ENCODE measurements at places on chromosomes 12 and 14.

- DNase-seq, result peak; percentile 36
Measured at GRCh38 chr12:121712461-121713256, at the start of gene TMEM120B. Gene TMEM120B (plus strand): TSS chr12:121712752. CDS start chr12:121712896, 144 bp downstream.

DNA sequence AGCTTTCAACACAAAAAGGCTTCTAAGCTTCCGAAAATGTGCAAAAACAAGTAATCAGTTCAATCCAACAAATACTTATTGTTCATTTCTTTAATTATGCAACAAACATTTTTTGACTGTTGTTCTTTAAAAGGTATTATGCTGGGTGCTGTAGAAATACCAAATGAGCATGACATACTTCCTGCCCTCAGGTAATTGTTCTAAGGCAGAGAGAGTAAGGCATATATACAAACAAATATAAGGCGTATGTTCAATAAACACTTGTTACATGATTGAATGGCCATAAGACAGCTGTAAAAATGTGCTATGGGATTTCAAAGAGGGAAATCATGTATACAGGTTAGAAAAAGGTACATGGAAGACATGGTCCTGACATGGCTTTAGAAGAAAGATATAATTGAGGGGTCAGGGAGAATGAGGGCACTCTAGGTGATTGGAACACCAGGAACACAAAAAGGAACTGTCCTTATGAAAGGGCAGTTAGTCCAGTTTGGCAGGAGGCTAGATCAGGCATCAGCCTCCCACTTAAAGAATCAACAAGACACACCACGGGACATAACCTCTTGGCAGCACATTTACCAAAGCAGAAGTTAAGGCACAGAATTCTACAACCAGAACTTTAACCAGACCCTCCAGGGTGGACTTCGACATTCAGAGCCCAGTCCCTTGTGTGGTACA, 135.8 kb upstream of the SCAF11 start:
- DNase-seq, result no peak

- DNase-seq, result no peak
Measured at GRCh38 chr14:71563492-71564153, 368.6 kb upstream of the RGS6 start.

- DNase-seq, result no peak
Measured at GRCh38 chr12:101459642-101460346, 15.3 kb upstream of the SPIC start.

DNA sequence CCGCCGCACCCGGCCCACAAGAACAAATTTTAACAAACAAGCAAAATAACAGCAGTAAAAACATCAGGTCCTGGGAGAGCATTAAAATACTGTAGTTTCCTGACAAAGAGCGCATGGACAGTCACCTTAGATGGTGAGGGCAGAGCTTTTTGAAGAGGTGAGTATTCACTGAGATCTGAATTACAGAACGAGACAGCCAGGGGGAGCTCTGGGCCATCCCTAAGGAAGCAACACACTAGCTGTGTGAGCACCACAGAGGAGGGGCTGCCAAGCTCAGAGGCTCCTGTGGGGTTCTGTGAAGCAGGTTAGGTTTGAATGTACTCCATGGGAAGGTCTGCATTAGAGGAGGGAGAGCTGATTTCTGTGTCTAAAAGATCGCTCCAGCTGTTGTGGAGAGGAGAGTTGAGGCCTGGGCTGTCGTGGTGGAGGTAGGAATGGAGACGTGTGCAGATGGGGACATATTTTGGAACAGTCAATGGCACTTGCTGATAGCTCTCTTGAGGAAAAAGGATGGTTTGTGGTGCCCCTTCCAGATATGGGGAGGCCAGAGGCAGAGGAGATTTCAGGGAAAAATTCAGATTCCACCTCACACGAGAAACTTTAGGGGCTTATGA, 72.9 kb downstream of the TRAFD1 start:
- no peak for DNase-seq

- DNase-seq, result no peak
Measured at GRCh38 chr12:69837191-69837590, 12.2 kb downstream of the MYRFL start.

DNA sequence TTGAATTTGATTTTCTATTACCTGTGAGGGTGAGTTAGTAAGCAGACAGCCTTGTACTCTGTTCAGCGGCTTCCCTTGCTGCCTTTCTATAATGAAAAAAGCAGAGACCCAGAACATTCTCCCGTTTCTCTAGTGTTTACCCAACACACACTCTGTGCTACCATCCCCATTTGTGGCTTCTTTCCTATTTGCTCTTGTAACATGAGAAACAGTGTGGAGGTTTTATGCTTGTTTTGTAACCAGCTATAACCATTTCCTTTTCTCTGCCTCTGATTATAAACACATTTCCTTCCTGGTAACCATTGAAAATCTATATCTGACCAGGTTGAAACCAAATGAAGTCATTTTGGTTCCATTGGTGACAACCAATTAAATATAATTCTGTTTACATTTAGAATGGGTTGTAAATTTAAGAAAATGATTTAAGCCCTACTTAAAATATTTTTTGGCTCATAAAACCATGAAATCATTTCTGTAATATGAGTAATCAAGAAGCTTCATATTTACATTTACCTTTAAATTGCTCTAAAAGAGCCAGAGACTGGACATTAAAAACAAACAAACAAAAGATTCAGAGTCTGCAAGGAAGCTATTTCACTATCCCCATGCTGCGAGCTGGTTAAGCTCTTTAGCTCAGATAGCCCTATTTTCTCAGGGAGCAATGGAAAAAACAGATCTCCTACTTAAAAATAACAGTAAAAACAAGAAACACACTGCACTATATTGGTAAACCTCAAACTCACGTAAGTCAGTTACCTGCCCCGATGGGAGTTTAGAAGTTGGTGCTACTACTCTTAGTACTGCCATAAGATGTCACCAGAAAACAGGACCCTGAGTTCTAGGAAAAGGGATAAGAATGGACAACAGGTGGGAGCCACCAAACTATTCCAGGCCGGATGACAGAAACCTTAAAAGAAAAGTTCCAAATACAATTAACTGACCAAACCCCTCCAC, 206.5 kb upstream of the EEA1 start:
- DNase-seq, result peak; percentile 45

DNA sequence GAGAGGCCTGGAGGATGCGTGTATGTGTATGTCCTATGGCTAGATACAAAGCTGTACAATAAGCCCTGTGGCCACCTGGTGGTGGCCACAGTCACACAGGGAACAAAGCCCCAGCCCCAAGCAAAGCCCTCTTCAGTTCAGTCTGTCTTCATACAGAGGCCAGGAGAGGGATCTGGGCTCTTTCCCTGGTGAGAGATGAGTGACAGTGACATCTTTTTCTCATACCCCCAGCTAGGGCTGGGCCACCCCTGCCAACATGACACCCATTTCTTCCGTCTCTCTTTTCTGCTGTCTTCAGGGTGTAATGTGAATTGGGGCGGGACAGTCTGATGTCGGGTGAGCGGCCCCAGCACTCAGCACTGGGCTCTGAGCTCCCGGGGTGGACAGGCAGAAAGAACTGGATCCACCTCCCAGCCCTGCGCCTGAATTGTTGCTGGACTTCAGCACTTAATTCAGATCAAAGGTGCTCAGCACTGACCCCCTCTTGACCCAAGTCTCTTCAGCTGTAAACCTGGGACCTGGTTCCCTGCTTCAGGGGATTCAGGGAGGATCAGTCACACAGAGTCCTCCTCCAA, 59.8 kb downstream of the SERPINA3 start:
- no peak for DNase-seq

GRCh38 chr12:116759783-116760621, 21.9 kb downstream of the RNFT2 start:
- DNase-seq, result no peak

DNA sequence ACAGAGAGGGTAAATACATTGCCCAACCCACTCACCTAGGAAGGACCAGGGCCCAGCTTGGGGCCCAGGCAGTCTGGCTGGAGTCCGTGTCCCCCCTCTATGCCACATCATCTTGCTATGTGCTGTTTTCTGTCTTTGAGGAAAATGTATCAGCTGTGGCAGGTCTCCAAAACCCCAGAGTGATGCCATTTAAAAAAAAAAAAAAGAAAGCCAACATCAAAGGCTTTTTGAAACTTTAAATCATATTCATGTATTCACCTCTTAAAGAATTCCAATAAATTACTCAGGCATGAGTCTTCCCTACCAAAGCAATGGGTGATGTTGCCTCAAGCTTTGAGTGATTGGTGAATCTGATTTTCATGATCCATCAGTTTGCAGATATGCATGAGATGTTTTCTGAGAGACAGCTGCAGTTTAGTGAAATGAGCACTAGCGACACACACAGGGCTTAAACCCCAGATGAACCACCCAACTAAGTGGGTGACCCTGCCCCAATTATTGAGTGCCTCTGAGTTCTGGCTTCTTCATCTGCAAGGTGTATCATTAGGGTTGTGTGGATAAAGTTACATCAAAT, 6.1 kb downstream of the KRT81 start:
- peak; percentile 17 for DNase-seq

Data from fibroblast of skin of left biceps (primary cell).